H9 (cell line): ENCODE measurements at places on chromosomes 5 and 9. TPM values are rescaled to one million over a fixed set of nuclear protein-coding genes. Genes with fewer than 3 reads are reported as not detected.

GRCh38 chr9:116208417-116209232 lies 55.0 kb downstream of the PAPPA start:
- H3K4me3 ChIP-seq: no peak overlapping the region
- H3K36me3 ChIP-seq: no peaks in the 10 kb centered on the region
- DNase-seq: no peak

DNA sequence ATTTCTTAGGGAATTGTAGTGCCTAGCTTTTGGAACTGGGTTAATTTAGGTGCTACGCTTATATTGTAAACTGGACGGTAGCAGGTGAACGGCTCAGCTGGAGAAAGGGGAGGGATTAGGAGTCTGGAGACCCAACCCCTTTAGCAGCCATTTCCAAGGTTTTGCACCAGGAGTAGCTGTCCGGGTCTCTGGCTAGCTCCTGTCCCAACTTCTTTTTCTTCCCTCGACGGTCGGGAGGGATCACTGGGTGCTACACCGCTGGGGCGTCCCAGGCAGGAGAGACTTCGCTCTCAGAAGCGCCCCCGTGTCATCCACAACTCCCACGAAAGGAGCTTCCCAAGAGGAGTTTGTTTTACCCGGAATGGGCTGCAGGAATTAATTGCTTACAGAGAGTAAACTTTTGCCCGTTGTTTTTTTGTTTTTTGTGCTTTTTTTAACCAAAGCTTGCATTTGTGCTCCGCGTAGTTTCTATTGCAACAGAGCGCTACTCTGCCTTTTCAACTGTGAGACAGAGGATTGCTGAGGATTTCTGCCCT lies 1640.9 kb upstream of the C9orf72 start:
- H3K36me3 ChIP-seq: no peaks in the 10 kb centered on the region
- H3K4me1 ChIP-seq: 0 out of 2 replicates have a peak, but pooled peaks cover 1% of the 10 kb centered on the region
- no peak overlapping the region for H3K27ac ChIP-seq

Gene PCDHA8
- 0.57 and 0.79 TPM in 2 replicates for total RNA-seq

Gene PCDHGC4
- total RNA-seq: 4.0 and 4.3 TPM in 2 replicates

Gene SIT1
- total RNA-seq: 1.3 and 1.6 TPM in 2 replicates

Gene RAB3C
- total RNA-seq: 11.5 and 16.3 TPM in 2 replicates

DNA sequence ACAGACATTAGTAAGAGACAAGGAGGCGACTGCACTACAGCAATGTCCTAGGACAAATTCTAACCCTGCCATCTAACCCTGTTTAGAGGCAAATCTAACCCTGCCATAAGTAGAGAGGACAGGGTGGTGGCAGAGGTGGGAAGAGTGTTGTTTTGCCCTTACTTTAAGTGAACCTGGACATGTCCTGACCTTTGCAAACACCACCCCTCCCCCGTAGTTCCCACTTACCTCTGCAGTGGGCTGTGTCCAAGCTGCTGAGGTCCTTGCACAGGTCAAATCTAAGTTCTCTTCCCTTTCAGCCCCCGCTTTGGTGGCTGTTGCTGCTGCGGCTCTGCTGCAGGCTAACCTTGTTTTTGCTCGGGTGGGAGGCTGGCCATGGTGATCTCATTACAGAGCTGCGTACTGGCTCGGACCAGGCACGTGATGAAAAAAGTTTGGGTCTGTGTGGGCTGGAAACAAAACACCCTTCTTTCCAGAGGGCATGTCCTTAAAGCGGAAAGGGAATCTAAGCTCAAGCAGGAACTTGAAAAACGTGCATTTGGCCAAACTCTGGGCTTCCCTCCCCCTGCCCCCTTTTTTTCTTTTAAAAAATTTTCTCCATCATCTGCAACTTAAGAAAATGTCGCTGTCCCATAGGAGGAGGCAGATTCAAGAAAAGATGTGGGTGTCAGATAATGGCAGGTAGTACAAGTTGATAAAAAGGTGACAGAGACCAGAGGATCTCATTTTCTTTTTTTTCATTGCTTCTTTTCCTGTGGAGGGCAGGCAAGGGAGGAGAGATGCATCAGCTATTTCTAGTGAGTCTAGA lies at the start of gene FAXDC2:
Gene FAXDC2 (minus strand): TSS at position 349 of the 808 bp plus-strand sequence. CDS start 12,425 bp downstream, outside the sequence.
- no peaks in the 10 kb centered on the region for H3K36me3 ChIP-seq
- H3K27me3 ChIP-seq: no peaks in the 10 kb centered on the region
- H3K4me3 ChIP-seq: peak within 1 kb of the TSS; percentile 78
- H3K4me1 ChIP-seq: no peaks in the 10 kb centered on the region

Gene RABGAP1
- total RNA-seq: 31.6 and 33.5 TPM in 2 replicates

DNA sequence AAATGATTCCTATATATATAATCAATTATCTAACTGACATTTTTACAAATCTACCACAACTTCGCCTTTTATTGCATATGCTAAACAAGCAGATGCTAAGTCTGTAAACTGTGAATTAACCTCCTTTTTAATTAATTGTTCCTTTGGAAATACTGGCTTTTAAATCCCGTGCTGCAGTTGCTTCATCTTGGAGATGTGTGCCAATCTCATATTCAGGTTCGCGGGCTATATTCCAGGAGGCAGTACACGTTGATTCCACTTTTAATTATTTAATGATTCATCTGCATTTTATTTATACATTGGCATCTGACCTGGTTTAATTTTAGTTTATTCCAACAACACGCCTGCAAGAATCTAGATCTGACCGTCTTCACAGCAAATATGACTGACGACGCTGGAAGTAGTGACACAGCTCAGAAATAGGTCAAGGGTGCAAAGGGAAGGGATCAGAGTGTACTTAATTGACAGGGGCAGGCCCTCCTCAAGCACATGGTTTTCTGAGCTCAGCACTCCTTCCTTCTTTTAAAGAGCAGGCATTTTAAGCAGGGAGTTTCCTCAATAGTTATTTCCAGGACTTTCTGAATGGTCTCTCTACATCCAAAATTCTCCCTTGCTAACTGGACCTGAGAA lies 125.2 kb downstream of the GLIS3 start:
- H3K36me3 ChIP-seq: no peaks in the 10 kb centered on the region
- no peak overlapping the region for H3K4me3 ChIP-seq
- no peaks in the 10 kb centered on the region for H3K4me1 ChIP-seq
- no peak overlapping the region for H3K27ac ChIP-seq
- no peak for DNase-seq
- H3K27me3 ChIP-seq: no peaks in the 10 kb centered on the region

GRCh38 chr5:126971455-126972031 lies 58.8 kb downstream of the MARCHF3 start:
- H3K4me1 ChIP-seq: peaks cover 10% of the 10 kb centered on the region
- H3K27ac ChIP-seq: no peak overlapping the region
- DNase-seq: no peak
- no peaks in the 10 kb centered on the region for H3K36me3 ChIP-seq
- no peak overlapping the region for H3K4me3 ChIP-seq
- no peaks in the 10 kb centered on the region for H3K27me3 ChIP-seq

Gene DEPDC1B
- 49.0 and 51.4 TPM in 2 replicates for total RNA-seq
